ENCODE measurements at places on chromosomes 6 and 20.
A peak's percentile ranks its signal among the peaks of the same experiment; 100 is the strongest.

DNA sequence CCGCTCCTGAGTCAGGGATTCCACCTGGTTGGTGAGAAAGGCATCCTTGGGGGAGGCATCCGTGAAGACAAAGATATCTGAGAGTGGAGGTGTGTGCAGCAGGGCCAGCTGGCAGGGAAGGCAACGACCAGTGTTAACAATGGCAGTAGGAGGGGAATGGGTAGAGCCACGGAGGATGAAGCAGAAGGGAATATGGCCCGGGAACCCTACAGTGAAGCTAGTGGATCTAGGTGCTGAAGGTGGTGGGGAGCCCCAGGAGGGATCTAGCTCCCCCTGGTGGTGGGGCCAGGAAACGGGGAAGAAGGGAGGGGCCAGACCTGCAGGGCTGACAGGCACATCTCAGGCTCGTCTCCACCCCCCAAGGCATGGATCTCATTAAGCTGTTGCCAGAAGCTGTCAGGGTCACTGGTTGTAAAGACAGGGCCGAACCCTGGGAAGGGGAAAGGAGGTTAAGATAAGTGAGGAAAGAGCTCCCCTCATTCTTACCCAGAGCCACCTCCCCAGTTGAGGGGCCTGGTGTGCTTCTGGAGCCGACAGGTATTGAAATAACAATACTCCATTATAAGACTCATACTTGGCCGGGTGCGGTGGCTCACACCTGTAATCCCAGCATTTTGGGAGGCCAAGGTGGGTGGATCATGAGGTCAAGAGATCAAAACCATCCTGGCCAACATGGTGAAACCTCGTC, 7.3 kb downstream of the VWA7 start:
- DNase-seq, result peak; percentile 79

DNA sequence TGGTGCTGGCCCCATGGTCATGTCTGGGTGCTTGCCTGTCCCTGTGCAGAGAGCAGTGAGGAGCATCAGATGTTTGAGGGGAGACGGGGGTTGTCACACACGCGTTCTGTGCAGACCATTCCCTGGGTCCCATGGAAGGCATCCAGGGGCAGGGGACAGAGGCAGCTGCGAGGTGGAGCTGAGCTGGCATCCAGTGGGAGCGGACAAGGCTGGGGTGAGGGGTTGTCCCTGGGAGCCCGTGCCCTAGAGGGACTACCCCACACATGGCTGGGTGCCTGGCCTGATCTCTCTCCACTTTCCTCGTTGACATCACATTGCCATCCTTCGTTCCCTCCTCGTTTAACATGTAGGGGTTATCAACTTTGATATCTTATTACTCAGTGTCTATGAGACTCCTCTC, 331.3 kb downstream of the CDH4 start:
- DNase-seq, result no peak

GRCh38 chr6:154488802-154489437, 21.6 kb downstream of the CNKSR3 start:
- no peak for DNase-seq

- DNase-seq, result no peak
These were observed 1.4 kb downstream of the ELOVL5 start for GRCh38 chr6:53347250-53347920.

- DNase-seq, result peak; percentile 47
These were observed 1.5 kb downstream of the PABPC1L start for GRCh38 chr20:44911264-44911921.

DNA sequence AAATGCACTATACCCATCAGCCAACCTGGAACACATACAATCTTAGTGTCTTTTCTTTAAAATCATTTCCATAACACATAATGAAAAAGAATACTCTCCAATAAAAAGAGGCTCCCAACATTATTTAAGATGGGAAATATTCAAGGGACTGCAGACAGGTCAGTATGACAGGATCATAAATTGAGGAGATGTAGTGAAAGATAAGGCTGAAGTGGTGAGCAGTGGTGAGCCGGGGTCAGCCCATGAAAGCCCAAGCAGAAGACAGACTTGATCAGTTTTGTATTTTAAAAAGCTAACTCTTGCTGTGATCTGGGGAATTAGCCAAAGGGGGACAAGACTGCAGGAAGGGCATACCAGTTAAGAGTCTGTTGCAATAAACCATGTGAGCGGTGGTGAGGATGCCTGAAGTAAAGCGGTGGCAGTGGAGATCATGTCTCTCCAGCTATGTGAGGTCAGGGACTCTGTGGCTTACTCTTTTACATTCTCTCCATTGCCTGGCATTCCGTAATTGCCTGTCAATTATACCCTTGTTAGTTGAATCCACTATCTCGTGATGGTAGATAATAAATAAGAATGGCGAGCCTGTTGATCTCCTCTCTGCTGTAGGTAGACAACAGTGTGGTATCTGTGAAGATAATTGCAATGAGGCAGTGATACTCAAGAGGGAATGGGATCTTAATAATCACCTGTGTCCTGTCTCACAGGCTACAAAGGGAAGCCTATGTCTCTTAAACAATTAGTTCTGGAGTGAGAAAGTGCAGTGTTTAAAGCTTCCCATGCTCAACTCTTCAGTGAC, 97.4 kb downstream of the FILIP1 start:
- DNase-seq, result no peak

DNA sequence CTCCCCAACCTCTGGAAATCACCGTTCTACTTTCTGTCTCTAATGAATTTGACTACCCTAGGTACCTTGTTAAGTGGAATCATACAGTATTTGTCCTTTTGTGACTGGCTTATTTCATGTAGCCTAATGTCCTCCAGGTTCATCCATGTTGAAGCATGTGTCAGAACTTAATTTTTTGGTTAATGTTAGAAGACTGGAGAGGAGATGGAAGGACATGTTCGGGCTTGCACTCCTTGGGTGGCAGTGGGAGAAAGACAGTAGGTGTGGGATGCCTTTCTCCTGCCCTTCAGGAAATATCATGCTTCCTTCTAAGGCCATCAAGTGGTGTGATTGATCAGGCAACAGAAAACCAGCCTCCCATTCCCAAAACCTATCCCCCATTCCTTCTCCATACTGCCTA, 61.1 kb upstream of the RNF144B start:
- no peak for DNase-seq

DNA sequence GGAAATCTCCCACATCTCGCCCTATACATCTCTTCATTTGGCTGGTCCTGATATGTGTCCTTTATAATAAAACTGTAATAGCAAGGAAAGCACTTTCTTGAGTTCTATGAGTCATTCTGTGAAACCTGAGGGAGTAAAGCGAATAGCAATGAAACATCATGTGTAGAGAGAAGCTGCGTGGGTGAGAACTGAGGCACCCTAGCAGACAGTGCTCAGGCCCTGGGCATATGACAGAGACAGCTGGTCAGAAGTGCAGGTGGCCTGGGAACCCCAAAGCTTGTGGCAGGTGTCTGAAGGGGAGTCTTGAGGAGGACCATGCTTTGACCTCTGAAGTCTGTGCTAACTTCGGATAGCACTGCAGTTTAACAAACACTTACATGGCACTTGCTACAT, 1.3 kb upstream of the BLOC1S5 start:
- no peak for DNase-seq

GRCh38 chr6:131660195-131660594, 23.1 kb downstream of the ENPP3 start:
- DNase-seq, result no peak

DNA sequence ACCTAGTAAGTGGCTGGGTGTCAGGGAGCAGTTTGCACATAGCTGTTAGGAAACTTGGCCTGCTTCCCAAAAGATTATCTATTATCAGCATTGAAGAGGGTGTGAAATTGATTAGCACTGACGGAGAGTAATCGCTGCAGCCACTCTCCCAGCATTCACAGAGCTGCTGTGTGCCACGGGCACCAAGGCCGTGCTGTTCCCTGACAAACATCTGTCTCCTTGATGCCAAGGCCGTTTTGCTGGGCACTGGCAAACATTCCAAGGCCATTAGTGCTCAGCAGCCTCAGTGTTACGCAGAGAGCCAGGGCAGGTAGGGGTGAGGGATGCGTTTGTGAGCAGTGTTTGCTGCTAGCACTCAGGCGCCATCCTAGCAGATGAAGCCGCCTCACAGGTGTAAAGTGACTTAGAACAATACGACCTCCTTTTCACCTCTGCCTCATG, 57.7 kb upstream of the VSTM2L start:
- DNase-seq, result peak; percentile 37

GRCh38 chr6:130203370-130203769, 19.4 kb downstream of the SAMD3 start:
- no peak for DNase-seq

DNA sequence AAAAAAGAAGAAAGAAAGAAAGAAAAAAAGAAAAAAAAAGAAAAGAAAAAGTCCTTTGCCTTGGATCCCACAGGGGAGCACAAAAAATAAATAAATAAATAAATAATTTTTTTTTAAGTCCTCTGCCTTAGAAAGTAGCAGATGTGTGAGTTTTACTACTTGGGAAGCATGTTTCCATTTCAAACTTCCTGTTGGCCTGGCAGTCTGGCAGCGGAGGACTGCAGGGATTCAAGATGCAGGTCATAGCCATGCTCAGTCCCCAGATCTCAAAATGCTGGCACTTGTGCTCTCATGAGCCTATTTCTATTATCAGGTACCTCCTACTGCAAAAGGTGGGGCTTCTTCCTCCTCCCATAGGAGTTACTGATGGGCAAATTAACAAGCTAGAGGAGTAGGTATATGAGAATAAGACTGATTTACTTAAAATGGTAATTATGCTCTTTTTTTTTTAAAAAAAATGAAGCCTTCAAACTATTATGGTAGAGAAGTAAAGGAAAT, 54.2 kb upstream of the MAP7 start:
- no peak for DNase-seq

- peak; percentile 75 for DNase-seq
These were observed 11.0 kb downstream of the SLC29A1 start for GRCh38 chr6:44234101-44235025.
